Activated effector memory CD4-positive, alpha-beta T cell treated with anti-CD3 and anti-CD28 coated beads, Interleukin-2, amount 50 U/mL, for 16 hours (primary cell): ENCODE measurements at places on chromosomes 12 and 14.
A peak's percentile ranks its signal among the peaks of the same experiment; 100 is the strongest.

DNA sequence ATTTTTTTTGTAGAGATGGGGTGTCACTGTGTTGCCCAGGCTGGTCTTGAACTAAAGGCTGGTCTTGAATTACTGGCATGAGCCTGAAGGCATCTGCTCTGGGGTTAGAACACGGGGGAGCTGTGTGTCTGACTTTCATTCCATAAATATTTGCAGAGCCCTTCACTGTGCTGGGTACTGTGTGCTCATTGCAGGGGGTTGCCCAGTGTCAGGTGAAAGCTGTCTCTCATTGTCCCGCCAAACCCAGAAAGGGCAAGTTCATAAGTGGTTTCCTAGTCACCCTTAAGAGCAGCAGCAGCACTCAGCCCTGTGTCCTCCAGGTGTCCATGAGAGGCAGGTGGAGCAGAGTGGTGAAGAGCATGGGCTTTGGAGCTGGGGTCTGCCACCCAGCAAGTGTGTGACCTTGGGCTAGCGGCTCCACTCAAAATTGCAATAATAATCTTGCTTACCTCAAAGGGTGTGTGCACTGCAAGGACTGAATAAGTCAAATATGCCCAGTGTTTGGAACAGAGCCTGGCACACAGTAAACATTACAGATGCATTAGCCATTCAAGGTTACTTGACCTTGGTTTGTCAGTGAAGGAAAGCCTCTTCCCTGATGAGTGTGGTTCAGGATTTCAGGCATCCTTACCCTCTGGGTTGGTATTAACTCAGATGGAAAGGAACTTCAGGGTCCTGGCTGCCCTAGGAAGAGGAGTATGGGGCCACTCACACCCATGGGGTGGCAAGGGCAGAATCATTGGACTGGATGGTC lies 4.4 kb upstream of the SMIM41 start:
- DNase-seq, result no peak

DNA sequence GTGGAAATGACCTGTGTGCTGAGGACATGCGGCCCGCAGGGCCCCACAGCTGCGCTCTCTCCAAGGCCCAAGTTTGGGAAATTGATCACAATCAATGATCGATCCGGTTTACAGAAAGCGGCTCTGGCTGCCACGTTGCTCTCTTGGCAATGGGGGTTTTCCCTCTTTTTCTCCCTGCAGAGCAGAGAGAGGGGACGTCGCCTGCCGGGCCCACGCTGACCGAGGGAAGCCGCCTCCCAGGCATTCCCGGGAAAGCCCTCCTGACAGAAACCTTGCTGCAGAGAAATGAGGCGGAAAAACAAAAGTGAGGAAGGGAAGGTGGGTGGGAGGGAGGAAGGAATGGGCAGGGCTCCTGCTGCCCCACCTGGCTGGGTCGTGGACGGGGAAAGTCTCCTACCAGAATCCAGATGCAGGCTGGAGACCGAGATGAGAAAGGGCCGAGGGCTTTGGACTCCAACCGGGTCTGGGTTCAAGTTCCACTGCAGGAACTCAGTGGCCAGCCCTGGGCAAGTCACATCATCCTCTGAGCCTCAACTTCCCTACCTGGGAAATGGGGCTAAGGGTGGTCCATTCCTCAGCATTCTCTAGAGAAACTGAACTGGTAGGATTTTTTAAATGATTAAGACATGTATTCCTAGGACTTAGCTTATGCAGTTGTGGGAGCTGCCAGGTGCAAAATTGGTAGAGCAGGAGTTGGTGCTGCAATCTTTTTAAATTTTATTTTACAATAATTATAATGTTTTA lies 75.5 kb downstream of the PHETA1 start:
- DNase-seq, result no peak

DNA sequence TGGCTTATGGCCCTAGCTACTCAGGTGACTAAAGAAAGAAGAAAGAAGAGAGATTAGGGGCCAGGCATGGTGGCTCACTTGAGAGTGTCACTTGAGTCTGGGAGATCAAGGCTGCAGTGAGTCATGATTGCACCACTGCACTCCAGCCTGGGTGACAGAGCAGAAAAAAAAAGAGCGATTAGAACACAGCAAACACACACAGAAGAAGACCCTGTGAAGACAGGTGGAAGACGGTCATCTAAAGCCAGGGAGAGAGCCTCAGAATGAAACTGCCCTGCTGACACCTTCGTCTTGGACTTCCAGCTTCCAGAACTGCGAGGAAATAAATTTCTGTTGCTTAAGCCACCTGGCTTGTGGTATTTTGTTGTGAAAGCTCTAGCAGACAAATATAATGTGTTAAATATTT lies 17.5 kb upstream of the PPP1CC start:
- no peak for DNase-seq

DNA sequence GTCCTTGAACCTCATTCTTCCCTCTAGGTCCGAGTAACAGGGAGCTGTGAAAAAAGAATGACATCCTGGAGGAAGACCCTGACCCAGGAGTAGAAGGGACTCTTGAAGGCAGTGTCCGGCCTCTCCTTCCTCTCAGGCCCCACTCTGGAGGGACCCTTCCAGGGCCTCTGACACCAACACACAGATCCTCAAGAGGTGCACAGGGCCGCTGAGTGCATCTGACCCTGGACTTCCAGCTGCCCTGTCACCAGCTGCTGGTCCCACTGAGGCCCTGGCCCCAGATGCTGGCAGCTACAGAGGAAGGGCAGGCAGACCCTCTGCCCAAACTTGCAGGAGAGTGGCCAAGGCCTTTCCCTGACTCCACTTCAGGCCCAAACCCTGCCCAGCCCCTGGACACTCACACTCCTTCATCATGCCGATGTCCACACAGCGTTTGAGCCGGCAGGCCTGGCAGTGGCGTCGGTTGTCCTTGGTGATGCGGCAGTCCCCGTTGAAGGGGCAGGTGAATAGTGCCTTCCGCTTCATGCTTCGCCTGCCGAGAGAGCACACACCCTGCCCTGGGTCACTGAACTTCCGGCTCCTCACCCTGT lies 40.1 kb downstream of the VDR start:
- DNase-seq, result peak; percentile 58

DNA sequence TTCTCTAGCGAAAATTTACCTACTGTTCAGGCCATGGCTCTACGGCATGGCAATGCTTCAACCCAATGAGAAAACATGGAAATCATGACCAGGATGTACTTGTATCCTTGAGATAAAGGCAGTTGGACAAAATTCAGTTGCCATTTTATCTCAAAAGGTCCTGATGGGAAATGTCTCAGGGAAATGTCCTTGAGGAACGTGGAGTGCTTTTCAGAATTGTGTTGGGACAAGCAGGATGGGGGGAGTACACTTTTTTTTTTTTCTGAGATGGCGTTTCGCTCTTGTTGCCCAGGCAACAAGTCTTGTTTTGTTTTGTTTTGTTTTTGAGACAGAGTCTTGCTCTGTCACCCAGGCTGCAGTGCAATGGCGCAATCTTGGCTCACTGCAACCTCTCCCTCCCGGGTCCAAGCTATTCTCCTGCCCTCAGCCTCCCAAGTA lies 86.8 kb upstream of the EIF5 start:
- DNase-seq, result no peak

GRCh38 chr12:94284046-94284445 lies 135.7 kb downstream of the PLXNC1 start:
- no peak for DNase-seq

GRCh38 chr12:66804563-66804974 lies 125.7 kb upstream of the GRIP1 start:
- no peak for DNase-seq

DNA sequence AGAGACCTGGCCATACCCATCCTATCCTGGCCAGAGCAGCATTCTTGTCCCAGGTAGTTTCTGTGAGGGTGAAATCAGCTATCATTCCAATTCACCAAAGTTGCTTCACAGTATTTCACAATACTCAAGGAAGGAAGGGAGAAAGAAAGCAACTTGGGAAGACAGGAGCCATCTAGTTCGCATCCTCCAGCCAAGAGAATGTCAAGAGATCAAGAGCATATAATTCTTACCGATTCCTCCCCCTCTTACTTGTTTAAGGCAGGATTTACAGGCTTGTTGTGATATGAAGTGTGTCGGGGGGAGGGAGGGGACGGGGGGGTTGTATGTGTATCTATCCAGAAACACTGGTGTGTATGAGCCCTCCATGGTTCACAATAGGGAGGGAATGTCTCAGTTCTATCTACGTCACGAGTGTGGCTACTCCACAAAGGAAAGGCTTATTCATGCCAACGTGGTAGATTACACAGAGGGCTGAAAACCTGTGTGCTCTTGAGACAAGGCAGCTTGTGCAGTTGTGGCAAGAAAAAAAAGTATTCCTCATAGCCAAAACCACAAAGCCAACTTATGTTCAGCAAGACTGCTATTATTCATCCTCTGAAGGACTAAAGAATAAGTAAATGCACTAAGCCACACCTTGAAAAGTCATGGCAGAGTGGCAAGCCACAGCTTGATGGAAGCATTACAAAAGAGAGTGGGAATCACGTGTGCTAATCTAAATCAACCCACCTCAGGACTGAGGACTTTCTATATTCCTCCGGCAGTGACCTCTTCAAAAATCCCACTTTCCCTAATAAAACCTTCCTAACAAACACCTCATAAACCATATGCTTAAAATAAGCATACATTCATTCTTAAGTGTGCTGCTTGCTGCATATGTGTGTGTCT lies 35.0 kb downstream of the CORO1C start:
- no peak for DNase-seq

GRCh38 chr14:68650404-68650994 lies 142.4 kb downstream of the ZFP36L1 start:
- peak; percentile 6 for DNase-seq

GRCh38 chr12:57584690-57585089 lies 6.3 kb upstream of the PIP4K2C start:
- DNase-seq, result no peak

DNA sequence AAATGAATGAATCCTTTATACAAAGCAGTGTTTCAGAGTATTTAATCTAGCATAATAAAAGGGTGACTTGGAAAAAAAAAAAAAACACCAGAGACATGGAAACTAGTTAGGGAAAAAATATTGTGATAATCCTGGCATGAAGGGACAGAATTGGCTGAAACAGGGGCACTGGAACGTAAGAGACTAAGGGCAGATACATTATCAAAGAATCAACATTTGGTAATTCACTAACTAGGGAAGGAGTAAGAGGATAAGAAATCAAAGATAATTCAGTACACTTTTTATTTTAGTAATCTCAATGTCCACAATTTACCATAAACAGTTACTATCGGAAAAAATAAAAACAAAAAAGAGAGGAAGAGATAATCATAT lies 18.2 kb downstream of the PYM1 start:
- no peak for DNase-seq

GRCh38 chr12:6279631-6280030 lies 30.9 kb upstream of the PLEKHG6 start:
- DNase-seq, result no peak

DNA sequence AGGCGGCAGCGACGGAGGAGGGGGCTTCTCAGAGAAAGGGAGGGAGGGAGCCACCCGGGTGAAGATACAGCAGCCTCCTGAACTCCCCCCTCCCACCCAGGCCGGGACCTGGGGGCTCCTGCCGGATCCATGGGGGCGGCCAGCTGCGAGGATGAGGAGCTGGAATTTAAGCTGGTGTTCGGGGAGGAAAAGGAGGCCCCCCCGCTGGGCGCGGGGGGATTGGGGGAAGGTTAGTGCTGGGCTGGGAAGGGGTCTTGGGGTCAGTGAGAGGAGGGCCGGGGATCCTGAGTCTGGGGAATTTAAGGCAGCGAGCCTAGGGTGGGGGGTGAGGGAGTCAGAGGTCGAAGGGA lies 203 bp downstream of the NFATC4 start:
- no peak for DNase-seq

GRCh38 chr12:42097971-42098370 lies 46.7 kb downstream of the GXYLT1 start:
- DNase-seq, result no peak

- no peak for DNase-seq
These were observed 58.0 kb downstream of the PAPLN start for GRCh38 chr14:73295198-73295796.

- no peak for DNase-seq
These were observed 50.7 kb downstream of the ZC3H14 start for GRCh38 chr14:88613552-88614010.

- DNase-seq, result no peak
These were observed 224.3 kb downstream of the ITPR2 start for GRCh38 chr12:26608706-26609105.

GRCh38 chr14:65772466-65772865 lies 359.9 kb downstream of the FUT8 start:
- no peak for DNase-seq

GRCh38 chr12:60078026-60078425 lies 482.2 kb downstream of the SLC16A7 start:
- DNase-seq, result no peak

DNA sequence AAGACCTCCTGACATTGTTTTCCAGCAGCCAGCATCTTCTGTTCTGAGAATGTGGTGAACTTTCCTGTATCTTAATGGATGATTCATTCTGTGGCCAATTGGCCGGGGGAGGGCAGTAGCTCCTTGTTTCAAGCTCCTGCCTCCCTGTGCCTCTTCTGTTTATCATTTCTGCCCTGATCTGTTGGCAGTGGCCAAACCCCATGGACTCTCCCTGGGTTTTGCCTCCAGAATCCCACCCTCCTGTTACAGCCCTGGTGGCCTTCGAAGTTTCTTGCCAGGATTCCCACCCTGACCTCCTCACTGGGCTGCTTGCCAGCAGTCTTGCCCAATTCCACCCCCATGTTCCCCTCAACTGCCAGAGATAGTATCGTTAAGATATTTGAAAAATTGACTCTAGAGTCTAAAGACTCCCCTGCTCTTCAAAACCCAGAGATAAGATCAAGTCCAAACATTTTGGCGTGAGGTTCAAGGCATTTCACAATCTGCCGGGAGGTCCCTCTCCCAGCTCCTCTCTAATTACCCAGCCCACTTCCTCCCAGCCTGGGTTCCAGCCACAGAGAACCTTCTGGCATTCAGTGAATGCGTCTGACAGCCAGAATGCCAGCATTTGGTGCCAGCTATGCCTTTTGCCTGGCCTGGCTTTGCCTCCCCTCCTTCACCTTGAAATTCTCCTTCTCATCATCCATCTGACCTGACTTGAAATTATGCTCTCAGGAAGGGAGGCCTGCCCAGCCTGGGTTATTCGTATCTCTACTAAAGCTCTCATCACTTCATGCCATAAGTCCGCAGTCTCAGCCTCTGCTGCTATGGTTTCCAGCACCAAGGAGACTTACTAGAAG lies 37.7 kb upstream of the TXNRD1 start:
- DNase-seq, result no peak

GRCh38 chr12:51377099-51377984 lies 13.9 kb downstream of the GALNT6 start:
- no peak for DNase-seq

- DNase-seq, result no peak
These were observed 17.0 kb downstream of the DLST start for GRCh38 chr14:74898694-74899093.

DNA sequence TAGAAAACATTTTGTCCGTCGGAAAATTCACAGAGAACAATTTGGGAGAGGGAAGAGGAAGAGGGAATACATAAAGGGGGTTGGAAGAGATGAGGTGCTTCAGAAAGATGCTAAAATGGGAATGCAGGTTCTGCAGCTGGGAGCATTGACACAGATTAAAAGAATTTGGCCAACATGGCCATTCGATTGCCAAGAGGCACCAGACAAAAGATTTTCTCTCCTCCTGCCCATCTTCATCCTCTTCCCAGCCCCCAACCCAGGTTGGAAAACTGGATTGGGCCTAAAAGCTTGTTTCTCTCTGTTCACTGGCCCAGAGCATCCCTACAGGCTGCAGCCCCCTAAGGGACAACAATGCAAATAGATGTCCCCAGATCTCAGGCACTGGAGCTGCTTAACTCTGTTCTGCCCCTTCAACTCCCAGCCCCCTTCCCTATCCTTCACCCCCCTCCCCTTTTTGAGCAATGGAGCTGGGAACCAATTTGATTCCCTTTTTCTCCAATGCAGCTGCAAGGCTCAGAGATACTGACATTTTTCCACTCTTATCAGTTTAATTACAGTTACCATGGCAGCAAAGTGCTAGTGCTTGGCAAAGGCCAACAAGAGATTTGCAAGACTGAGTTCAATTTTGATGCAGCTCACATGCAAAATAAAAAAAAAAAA lies 1.9 kb downstream of the LMO3 start:
- DNase-seq, result no peak
